ENCODE measurements at places on chromosomes 2 and 18.

DNA sequence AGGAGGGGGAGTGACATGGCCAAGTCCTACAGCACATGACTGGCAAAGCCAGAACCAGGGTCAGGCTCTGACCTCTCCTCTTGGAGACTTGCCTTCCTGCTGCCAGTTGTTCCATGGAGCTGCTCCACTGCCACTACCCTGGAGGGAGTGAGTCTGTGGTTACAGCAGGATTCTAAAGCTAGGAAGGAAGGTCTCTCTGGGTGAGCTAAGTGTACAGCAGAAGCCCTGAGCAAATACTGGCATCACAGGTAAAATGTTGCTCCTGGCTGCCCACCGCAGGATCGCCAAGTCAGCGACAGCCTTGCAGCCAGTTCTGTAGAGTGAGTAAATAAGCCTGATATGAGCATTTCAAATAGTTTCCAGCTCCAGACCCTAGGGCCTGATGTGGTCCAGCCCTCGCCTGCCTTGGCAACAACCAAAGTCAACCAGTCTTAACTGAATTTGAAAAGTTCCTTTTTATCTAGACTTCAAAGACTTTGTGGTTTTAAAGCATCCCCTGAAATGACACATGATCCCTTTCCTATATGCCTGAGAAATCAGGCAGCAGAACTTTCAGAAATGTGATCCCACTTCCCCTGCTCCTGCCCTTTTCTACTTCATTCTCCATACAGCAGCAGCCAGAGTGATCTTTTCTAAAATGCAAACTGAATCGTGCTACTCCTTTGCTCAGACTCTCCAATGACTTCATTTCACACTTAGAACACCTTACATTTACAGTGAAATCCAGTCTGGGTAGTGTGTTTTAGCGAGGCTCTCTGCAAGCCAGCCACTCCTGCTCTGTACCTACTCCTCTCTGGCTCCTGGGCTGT is 114.3 kb downstream of the MGAT5 start:
- no peak for DNase-seq

DNA sequence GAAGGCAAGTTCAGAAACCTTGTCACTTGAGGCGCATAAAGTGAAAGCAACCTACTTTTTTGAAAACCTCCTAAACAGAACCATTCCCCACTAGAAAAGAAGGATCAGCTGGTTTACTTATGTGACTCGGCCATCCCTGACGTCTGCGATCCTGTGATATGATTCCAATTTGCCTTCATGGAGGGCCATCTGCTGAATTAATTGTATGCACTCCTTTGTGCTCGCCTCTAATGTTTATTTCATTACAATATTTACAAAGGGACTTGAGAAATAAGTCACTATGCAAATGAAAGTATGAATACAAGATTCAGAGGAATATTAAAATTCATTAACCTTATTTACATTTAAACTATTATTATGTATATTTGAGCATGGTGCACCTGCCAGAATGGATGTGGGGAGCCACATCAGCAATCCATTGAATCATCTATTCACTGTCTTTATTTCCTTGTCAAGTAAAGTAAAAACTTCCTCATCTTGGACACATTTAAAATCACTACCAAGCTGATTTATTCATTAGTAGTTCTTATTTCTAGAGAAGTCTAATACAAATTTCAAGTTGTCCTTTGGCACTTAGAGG is 96.5 kb downstream of the RBM43 start:
- DNase-seq = no peak

GRCh38 chr2:12005886-12006681 is 259.7 kb downstream of the LPIN1 start:
- DNase-seq = peak; percentile 42

- no peak for DNase-seq
These were observed 194.4 kb downstream of the RPIA start for GRCh38 chr2:88885679-88886416.

DNA sequence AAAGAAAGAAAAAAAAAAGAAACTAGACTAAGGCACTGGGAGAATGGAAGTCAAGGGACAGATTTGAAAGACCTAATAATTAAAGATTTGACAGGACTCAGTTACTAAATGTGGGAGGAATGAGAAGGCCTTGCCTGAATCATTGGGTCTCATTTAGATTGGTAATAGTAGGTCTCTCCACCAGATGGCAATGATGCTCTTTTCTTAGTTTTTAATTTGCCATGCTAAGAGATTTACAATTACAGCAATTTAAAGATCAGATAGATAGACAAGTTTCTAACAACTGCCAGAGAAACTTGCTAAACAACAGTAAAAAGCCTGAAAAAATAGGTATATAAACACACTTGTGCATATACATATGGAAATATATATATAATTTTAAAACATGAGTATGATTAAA is 153.0 kb downstream of the TMEM247 start:
- no peak for DNase-seq

Data from stimulated activated CD4-positive, alpha-beta T cell treated with anti-CD3 and anti-CD28 coated beads, Interleukin-15, amount 100 ng/mL, for 1 hour (primary cell).